ENCODE measurements at places on chromosomes 6 and 20.

DNA sequence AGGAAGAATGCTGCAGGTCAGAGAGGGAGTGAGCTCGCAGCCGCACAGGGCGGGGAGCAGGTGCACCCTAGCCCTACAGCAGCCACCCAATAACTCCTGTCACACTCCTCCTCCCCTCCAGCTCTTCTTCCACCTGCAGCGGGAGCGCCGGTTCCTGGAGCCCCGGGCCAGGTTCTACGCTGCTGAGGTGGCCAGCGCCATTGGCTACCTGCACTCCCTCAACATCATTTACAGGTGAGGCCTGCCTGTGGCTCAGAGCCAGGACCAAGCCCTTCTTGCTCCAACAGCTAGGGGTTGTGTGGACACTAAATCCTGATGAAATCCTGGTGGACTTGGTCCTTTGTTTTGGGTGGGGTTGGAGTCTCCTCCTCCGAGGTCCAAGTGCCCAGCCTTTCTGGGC, 11.7 kb downstream of the SGK2 start:
- DNase-seq, result no peak

DNA sequence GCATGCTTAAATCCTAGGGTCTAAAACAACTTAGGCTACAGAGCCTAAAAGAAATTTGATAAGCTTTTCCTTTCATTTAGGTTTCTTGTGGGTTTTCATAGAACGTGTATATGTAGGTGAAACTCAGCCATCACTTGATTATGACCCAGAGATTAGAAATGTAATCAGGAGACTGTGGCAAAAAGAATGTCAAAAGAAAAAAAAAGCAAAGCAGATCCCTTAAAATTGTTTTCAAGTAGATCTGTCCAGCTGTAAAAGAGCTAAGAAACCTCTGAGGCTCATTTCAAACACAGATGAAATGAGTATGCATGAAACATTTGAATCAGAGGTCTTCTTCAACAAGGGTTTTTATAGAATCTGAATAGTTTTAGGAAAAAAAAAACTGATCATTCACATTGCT, 341.3 kb upstream of the PRDM1 start:
- DNase-seq, result no peak

DNA sequence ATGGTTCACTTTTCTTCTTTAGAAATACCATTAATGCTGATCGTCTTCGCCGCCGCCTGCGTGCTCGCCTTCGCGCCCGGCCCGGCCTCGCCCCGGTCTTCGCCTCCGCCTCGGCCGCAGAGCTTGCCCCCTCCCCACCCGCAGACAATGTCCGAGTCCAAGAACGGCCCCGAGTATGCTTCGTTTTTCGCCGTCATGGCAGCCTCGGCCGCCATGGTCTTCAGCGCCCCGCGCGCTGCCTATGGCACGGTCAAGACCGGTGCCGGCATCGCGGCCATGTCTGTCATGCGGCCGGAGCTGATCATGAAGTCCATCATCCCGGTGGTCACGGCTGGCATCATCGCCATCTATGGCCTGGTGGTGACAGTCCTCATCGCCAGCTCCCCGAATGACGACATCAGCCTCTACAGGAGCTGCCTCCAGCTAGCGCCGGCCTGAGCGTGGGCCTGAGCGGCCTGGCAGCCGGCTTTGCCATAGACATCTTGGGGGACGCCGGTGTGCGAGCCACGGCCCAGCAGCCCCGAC, 4.8 kb upstream of the PRPH2 start:
- peak; percentile 24 for DNase-seq

DNA sequence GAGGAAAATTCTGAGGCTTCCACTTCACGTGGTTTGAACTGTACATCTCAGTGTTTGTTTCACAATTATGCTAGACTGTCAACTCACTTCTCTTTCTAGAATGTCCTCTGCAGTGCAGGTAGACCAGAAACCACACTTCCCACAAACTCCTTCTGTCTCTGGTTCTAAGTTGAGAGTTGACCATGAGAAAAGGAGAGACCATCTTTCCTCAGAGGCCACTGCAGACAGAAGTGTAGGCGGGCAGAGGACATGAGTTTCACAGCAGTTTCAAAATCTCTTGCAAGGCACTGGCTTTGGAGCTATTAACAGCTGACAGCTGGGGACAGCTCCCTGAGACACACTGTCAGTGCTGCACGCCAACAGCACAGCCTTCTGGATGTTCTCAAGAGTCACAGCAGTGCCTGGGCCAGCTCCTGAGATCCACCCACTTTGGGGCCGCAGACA, 55.4 kb upstream of the MOXD1 start:
- no peak for DNase-seq

DNA sequence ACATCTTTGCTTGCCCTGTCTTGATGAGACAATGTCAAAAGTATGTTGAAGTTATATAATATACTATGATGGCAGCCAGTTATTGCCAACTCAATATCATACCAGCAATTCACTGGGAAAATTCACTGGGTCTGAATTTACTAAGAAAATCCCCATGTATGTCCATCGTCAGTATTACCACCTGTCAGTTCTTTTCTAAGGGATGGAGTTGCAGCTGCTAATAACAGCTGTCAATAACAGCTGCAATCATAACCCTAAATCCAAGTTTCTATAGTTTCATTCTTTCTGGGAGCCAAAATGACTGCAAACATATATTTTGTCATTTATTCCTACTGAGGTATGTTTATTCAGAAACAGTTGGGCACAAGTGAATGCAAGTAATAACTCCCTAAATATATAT, 132.6 kb upstream of the RIN2 start:
- DNase-seq, result no peak

DNA sequence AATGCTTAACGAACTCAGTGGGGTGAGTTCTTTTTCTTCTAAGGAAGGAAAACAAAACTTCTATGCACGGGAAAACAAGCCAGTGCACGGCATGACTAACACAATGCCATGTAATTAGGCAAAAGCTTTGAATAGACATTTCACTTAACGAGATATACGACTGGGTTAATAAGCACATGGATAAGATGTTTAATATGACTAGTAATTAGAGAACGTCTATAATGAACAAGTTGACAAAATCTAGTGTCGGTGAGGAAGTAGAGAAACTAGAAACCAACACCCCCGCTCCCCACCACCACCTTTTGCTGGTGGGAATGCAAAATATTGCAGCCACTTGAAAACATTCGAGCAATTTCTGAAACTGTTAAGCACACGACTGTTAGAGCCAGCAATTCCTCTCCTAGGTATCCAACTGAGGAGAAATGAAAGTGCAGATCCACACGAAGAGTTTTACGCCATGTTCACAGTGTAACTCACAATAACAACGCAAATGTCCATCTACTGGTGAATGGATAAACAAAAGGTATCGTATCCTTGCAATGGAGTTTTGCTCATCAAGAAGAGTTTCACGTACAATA, 644.9 kb upstream of the AGPAT4 start:
- no peak for DNase-seq

- no peak for DNase-seq
These were observed 53.4 kb upstream of the TINAG start for GRCh38 chr6:54254886-54255285.

DNA sequence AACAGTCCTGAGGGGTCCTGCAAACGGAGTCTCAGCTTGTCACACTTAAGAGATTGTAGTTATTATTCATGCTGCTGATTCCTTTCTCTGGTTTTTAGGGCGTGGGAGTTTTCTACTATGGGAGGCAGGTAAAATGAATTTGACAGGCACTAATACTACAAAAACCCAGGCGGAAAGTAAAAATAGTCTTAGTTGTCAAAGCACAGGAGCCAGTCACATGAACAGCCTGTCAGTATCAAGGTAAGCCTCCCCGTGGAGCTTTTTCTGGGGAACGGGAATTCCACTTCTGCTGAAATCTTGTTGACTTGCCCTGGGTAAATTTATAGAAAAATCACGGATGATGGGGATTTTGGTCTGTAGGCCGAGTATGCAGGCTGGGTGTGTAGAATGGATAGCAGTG, 79.8 kb downstream of the SLC24A3 start:
- DNase-seq, result no peak

DNA sequence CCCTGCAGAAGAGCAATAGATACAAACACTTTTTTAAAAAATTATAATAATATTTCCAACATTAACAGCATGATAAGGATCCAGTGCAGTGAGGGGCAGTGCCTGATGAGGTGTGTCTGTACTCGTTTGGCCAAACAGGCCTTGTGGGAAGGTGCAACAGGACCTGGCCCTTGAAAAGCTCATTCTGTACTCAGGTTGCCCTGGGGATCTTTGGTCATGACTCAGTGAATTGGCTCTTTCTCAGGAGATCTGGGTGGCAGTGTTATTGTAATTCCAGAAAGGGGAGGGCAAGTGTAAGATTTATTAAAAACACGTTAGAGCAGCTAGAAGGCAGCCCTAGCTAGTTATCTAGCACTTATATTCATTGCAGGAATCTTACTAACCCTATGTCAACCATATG, 2.9 kb upstream of the SPINT3 start:
- no peak for DNase-seq

- DNase-seq, result peak; percentile 70
These were observed 86.4 kb downstream of the ADGRG6 start for GRCh38 chr6:142387997-142388815.

DNA sequence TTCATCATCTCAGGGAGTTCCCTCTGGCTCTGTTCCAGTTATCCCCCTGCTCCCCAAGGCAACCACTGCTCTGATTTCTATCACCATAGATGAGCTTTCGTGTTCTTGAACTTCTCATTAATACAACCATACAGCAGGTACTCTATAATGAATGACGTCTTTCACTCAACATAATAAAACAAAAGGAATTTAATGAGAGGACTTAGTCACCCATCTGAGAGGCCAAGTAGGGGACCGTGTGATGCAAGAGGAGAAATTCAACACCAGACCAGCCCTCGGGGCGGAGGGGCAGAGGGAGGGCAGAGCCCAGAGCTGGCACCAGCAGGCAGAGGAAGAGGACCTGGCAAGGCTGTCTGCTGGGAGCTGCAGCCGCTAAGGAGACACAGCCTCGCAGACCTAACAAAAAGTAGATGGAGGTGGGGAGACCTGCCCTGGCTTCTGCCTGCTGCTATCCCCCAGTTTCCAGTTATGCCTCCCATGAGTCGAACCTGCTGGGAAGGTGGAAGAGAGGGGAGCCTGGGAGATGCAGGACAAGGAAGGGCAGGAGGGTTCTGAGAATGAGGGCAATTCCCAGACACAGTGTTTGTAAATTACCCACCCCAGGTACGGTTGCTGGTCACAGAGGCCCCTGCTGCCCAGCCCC, 13.8 kb downstream of the CCN5 start:
- peak; percentile 81 for DNase-seq

DNA sequence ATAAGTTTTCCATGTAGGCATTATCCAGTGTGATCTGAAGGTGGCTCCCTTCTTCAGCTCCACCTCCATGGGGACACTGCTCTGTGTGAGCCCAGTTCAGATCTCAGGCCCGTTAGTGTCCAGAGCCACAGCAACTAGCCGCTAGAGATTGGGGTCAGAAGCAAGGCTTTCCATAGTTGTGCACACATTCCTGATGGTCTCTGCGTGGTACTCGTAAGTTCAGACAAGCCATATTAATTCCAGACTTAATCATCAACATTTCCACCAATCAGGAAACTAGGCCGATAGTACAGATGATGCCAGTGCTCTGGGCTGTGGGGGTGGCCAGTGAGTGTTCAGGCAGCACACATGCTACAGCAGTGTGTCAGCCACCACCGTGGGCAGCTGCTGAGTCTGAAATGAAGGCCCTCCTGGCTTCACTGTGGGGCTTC, 17.5 kb upstream of the SYNCRIP start:
- peak; percentile 97 for DNase-seq

- peak; percentile 4 for DNase-seq
These were observed 211.9 kb downstream of the HAO1 start for GRCh38 chr20:7728338-7728737.

- DNase-seq, result no peak
These were observed 89.8 kb upstream of the ATXN1 start for GRCh38 chr6:16851044-16851540.

- no peak for DNase-seq
These were observed 184.2 kb downstream of the LY86 start for GRCh38 chr6:6772751-6773150.

DNA sequence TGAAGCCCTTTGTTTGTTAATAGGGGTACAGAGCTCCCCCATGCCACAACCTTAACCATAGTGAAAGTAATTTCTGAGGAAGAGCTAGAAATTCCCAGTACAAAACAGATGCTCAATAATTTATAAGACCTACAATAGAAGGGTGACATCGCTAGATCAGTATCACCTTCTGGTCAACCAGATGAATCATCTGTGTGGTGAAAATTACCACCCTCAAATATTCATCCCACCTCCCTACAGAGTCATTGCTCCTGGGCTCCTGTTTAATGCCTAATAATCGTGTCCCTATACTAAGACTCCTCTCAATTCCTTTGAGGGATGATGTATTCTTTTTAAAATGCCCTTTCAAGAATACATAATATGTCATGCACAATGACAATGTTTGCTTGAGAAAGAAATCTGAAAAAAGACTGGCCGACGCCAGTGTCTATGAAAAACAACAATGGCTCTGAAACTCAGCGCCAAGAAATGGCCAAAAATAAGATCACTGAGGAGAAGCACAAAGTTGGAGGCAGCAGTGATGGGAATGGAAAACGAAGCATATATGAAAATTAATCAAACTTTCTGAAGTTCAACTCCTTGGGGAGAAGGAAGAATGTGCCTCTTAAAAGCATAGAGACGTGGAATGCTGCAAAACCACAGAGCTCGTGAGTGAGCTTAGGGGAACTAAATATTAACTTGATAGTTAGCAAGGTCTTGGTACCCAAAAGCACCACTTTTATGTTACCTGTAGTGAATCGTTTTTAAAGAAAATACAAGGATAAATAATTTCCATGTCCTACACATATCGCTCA, 11.0 kb upstream of the ADGRF5 start:
- DNase-seq, result no peak

DNA sequence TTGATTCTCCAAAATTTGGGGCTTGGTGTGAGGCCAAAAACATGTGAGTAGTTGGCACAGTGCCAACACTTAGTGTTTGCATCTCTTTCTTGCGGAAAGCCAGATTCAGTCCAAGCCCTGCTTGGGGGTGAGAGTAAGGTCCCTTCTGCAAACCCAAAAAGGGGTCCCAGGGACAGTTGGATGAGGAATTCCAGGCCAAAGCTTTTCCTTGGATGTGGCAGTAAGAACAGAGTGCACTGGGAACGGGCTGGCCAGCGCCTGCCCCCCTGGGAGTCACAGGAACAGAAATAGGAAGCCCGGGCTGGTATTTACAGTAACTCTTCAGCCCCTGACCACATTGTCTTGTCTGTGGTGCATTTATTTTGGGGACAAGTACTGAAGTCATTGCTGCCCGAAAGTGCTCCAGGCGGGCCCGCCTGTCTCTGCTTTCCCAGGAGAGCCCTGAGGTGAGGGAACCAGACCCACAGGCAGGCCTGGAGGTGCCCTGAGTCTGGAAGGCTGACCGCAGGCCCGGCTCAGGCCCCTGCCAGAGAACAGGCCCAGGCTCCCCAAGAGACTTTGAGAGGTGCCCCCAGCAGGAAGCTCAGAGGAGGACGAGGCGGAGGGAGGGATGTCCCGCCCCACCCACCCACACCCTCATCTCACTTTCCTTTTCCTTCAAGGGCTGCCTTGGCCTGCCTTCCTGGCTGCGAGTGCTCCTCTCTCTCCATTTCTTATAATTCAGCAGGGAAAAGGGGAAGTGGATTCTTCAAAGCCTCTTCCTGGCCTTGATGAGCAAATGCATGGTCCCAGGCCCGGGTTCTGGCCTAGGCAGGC, 218.4 kb downstream of the MAFB start:
- no peak for DNase-seq
